Activated CD4-positive, CD25-positive, alpha-beta regulatory T cell treated with anti-CD3 and anti-CD28 coated beads, Interleukin-2, amount 50 U/mL, for 16 hours (primary cell): ENCODE measurements at places on chromosomes 13 and 19.

GRCh38 chr13:112953591-112954487 is 15.2 kb upstream of the MCF2L start:
- no peak for DNase-seq

DNA sequence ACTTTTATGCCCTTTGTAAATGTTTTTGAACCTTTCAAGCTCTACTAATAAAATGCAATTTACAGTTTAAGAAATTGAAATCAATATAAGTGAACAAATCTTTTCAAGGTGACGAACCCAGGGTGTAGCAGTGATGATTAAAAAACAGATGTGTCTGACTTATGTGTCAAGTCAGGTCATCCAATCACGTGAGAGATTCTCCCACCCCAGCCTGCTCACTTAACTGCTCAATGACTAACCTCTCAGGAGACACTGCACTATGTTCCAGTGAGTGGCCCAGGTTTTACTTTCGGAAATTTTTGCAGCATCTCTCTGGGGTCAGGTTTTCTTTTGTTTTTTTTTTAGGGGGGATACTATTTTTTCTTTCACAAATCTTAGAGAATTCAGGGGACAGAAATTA is 60.7 kb downstream of the ZNF429 start:
- no peak for DNase-seq

GRCh38 chr13:53250272-53250875 is 221.8 kb downstream of the OLFM4 start:
- no peak for DNase-seq

DNA sequence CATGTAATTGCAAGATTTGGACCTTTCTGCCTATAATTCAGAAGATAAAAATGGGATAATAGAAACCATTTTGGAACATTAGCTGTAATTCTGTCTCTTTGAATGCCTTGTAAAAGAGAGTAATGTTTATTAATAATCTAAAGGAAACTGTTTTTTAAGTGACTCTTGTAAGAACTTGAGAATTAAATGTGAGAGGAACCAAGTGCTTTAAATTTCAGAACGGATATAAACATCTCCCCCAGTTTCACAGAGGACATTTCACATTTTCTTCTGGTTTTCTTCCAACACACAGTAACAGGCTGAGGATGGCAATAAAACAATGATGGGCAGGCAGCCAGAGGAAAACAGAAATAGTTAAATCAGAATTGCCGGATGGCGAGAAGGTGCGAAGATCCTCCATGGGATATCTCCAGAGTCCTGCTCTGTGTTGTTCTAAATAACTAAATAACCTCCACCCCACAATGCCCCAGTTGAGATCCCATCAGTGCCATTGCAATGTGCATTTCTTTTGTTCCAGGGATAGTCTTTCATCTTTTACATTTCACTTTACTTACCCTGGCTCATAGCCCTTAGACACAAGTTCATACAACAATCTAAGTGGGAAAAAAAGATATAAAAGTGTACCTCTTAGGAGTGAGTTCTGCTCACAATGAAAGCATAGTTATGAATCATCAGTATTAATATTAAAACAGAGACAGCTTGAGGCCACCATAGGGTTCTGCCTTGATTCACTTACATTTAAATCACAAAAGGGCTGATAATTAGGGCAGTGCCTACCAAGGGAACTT is 73.3 kb downstream of the TNFRSF19 start:
- DNase-seq, result no peak

- no peak for DNase-seq
These were observed 3.2 kb downstream of the NAPA start for GRCh38 chr19:47511681-47512080.

- no peak for DNase-seq
These were observed 285.8 kb downstream of the DIAPH3 start for GRCh38 chr13:59877933-59878332.

DNA sequence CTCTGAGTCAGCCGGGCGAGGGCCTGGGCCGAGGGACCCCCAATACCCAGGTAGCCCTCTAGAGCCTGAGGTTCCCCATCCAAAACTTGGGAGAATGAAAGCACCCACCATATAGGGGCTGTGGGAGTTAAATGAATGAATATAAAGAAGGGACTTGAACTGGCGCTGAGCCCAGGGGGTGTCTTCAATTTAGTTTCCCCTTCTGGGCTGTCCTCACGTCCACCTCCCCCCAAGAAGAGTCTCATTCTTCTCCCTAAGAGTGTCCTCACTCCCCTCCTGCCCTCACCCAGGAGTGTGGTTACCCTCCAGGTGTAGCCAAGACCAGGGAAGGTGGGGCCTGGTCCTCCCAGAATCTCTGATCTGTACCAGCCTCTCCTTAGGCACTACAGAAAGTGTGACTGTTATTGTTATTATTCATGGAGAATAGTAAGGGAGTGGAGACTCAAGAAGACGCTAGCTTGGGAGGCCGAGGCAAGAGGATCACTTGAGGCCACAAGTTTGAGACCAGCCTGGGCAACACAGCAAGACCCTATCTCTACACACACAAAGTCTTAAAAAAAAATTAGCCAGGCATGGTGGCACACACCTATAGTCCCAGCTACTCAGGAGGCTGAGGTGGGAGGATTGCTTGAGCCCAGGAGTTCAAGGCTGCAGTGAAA is 2.7 kb downstream of the CD79A start:
- DNase-seq, result no peak

- no peak for DNase-seq
These were observed 99.0 kb downstream of the ZNF429 start for GRCh38 chr19:21604351-21604926.

DNA sequence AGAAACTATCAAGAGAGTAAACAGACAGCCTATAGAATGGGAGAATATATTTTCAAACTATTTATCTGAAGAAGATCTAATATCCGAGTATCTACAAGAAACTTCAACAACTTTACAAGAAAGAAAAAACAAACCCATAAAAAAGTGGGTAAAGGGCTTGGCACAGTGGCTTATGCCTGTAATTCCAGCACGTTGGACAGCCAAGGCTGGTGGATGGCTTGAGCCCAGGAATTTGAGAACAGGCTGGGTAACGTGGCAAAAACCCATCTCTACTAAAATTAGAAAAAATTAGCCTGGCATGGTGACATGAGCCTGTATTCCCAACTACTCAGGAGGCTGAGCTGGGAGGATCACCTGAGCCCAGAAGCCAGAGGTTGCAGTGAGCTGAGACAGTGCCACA is 7.8 kb upstream of the LGALS16 start:
- no peak for DNase-seq

GRCh38 chr19:4310247-4311121 is 6.1 kb downstream of the FSD1 start:
- DNase-seq, result no peak

- DNase-seq, result no peak
These were observed 372.4 kb downstream of the SUCLA2 start for GRCh38 chr13:47628666-47629065.

DNA sequence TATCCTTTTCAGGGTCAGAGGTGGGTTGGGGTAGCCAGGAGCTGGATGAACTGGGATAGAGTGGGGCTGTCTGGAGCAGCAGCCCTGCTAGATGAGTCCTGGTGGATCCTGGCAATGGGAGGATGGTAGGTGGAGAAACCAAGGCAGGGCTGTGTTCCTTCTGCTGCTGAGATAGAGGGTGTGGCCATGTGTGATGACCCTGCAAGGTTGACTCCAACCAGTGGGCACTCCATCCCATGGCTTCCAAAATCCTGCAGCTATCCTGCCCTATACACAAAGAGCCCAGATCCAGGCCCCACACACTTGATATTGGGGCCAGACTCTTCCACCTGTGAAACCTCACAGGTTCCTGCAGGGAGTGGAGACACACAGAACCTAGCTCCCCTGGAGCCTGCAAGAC is 2.4 kb upstream of the ZNF446 start:
- no peak for DNase-seq

DNA sequence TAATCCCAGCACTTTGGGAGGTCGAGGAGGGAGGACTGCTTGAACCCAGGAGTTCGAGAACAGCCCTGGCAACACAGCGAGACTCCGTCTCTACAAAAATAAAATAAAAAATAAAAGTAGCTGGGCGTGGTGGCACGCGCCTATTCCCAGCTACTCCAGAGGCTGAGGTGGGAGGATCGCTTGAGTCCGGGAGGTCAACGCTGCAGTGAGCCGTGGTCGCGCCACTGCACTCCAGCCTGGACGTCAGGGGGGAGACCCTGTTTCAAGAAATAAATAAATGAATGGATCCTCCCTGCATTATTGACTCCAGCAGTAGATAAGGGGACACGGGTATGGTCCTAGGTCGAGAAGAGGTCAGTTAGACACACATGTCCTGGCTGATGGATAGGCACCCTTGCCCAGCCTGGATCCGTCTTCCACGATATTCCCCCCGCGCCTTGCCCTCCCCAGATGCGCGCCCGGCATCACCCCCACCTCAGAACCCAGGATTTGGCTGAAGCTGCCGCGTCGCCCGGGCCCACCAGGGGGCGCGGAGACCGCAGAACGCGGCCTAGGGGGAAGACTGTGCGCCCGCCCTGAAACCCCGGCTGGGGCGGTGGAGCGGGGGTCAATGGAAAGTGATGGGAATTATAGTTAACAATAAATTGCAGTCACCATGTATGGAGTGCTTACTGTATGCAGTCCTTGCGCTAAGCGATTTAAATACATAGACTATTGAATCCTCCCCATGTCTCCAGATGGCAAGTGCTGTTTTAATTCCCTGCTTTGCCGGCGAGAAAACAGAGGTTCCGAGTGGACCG is 2.1 kb upstream of the HOOK2 start:
- DNase-seq, result peak; percentile 69

- DNase-seq, result no peak
These were observed 8.5 kb downstream of the SH3GL1 start for GRCh38 chr19:4391701-4392483.

- peak; percentile 12 for DNase-seq
These were observed 13.6 kb downstream of the ACP4 start for GRCh38 chr19:50803633-50804419.

- no peak for DNase-seq
These were observed 156.2 kb downstream of the PCCA start for GRCh38 chr13:100245104-100245503.
